ENCODE measurements at places on chromosomes 2 and 18.

DNA sequence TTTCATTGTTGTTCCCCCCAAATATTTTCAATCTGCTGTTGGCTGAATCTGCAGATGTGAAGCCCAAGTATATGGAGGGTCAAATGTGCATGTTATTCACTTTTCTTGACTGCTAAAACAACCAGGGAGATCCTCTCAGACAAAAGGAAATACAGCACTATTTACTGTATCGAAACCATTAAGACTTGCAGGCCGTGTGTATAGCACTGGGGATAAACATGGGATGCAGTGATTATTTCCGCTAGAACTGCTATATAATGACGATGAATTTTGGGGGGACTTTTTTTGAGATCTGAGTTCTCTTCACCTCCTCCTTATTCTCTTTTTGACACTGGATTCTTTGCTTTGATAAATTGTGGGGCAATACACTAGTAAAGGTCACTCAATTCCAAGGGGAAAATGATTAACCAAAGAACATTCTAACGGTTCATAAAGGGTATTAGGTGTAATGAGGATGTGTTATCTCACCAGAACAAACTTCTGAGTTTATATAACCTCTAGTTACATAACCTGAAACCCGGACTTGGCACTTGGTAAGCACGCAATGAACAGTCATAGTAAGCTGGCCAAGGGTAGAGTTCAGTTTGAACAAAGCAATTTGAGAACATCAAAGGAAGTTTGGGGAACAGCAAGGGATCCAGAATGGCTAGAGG lies 3.5 kb upstream of the UGT1A1 start:
- DNase-seq = no peak

DNA sequence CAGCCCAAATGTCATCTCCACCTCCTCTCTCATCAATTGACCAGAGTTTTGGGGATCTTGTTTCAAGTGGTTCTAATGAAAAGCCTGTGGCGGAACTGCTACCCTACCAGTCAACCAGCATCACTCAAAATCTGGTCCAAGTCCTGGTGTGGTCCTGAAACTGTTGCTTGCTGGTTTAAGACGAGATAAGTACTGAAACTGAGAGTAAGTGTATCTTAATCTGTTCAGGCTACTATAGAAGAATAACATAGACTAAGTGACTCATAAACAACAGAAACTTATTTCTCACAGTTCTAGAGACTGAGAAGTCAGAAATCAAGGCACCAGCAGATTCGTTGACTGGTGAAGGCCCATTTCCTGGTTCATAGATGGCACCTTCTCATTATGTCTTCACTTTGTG lies 879 bp upstream of the GALNT5 start:
- no peak for DNase-seq

GRCh38 chr2:14520385-14520945 lies 112.1 kb upstream of the LRATD1 start:
- DNase-seq = no peak

GRCh38 chr2:37872192-37872750 lies 52.8 kb upstream of the RMDN2 start:
- no peak for DNase-seq

GRCh38 chr2:96156011-96156820 lies 11.0 kb upstream of the DUSP2 start:
- no peak for DNase-seq

- DNase-seq = peak; percentile 35
Observed at GRCh38 chr2:218898109-218898878, 17.6 kb downstream of the WNT10A start.

GRCh38 chr2:8409461-8410260 lies 272.2 kb upstream of the ID2 start:
- DNase-seq = no peak

DNA sequence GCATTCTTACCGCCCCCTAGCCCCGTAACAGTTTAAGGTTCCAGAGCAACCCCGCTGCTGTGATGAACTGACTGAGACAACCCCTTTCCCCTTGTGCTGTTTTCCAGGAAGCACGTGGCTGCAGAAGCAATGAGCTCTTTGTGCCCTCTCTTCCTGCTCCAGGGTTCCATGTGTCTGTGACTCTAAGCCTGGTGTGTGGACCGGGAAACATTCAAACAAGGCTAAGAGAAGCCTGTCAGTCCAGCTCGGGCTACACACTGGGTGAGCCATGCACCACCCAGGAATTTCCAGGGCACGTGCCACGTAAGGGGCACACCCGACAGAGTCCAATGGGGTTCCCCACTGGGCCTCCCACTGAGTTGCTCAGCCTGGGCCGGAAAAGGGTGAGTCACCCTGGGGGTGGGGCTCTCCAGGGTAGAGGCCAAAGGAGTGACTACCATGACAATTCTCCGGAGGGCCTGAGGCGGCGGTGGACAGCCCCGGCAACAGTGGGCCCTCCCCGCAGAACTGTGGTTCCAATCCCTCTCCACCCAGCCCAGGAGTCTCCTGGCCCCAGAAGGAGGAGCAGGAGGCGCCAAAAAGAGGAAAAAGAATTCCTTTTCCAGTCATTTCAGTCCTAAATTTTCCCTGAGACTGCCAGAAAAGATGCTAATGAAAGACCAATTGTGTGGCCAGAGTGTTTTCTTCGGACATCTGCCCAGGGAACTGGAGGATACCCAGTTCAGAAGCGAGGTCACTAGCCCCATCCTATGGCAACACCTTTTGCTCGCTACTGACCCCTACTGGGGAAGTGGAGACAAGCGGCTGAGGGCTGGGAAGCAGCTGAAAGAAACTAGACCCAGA lies 157.8 kb upstream of the SLC1A4 start:
- peak; percentile 88 for DNase-seq

DNA sequence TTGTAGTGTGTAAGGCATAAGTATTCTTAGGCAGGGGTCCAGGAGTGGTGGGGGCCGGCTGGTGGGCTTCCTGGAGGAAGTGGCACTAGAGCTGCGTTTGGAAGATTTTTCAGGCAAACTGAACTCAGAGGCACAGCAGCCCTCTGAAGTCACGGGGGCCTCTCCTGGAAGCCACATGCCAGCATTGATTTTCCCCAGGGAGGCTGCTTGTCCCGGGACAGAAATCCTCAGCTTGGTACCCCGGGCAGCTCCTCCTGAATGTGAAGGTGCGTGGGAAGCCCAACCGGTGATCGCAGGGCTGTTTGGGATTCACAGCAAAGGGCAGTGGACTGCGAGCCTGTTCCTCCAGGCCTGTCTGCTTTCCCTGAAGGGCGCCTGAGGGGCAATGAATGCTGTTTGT lies 1.6 kb upstream of the PDIA6 start:
- no peak for DNase-seq

DNA sequence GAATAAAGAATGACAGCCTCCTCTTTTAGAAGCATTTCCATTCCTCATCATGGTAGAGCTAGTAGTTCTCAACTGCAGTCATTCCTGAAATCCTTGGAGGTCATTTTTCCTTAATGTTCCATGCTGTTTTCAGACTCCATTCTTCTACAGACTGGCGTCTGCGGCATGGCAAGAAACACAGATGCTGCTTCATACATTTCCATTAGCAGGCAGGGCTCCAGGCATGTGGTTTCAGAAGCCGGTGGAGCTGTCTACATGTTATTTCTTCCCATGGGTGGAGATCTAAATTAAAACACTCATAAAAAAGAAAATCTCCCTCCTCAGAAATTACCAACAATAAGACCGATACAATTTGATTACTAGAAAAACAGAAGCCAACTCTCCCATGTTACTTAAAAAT lies 6.0 kb upstream of the DSG3 start:
- DNase-seq = no peak

GRCh38 chr2:188620916-188621315 lies 329.2 kb downstream of the GULP1 start:
- DNase-seq = no peak

DNA sequence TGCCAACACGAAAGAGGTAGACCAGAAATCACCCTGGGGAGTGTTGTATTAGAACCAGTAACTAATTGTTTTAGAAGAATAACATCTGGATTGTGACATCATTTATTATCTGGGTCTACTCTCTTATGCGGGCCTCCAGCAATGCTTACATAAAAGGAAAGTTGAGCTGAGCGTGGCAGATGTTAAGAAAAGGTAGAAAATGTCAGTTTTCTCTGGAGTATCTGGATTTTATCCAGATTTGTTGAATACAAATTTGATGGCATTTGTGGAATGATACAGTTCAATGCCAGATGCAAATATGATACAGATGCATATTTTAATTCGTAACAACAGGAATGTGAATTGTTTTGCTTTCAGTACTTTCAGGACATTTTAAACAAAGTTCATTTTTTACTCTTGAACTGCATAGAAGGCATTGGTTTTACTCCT lies 90.3 kb downstream of the PRPF40A start:
- DNase-seq = peak; percentile 48
